ENCODE measurements at places on chromosomes 11 and 22.
A peak's percentile ranks its signal among the peaks of the same experiment; 100 is the strongest.

GRCh38 chr22:20964799-20965103, 2.3 kb upstream of the AIFM3 start:
- DNase-seq = no peak

GRCh38 chr11:83192606-83193245, 786 bp upstream of the ANKRD42 start:
- peak; percentile 21 for DNase-seq

DNA sequence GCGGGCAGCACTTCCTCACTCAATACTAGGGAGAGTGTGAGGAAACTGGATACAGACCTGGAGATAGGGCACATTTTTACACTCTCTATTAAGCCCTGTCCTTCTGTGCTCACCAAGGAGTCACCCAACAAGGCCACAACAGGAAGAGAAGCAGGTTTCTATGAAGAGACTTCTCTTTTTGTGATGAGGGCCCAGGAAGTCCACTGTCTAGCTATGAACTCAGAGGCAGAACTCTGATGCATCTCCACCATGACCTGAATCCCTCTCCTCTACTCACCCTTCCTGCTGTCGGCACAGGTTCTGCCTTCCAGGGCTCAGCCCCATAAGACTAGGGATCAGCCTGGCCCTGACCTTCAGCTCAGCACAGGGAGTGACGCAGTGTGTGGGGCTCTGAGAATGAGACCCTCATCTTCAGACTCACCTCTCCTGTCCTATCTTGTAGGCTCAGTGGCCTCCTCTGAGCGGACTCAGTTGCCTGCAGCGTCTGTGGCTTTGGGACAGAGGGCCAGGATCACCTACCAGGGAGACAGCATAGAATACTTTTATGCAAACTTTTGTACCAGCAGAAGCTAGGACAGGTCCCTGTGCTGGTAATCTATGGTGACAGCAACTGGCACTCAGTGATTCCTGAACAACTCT, 49.3 kb upstream of the IGLL5 start:
- DNase-seq = peak; percentile 66

DNA sequence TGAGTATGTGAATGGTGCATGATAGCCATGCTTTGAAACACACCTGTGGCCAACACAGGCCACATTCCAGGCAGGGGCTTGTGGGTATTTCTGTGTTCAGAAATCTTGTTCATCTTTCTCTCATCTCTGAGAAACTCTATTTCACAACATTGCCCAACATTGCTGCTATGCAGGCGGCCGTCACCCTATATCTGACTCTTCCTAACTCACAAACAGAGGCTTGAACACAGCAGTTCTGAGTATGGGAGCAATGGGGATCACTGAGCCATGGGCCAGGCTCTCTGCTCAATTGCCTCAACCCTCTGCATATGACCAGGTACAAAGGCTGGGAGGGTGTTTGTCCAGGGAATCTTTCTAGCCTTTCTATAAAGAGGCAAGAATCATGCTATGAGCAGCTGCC, 259.9 kb downstream of the BUD13 start:
- DNase-seq = no peak

DNA sequence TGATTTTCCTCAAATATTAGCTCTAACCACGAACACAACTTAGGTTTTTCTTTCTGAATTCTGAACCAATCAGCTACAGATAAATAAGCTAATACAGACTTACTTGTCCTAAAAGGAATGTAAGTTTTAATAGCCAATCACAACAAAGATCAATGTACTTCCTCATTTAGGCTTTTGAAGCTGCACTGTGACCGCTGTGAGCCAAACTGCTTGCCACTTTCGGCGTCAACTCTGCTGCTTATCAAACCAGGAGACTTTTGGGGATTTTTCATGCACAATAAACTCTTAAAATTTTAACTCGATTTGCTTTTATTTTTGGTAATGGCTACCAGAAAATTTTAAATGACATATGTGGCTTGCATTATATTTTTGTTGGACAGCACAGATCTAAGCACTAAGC, 92.5 kb downstream of the TMPRSS5 start:
- peak; percentile 57 for DNase-seq
